Cerebellum (tissue), 4 donors: ENCODE measurements at places on chromosomes 1 and 21. TPM values are rescaled to one million over a fixed set of nuclear protein-coding genes. Genes with fewer than 3 reads are reported as not detected.
A peak's percentile ranks its signal among the peaks of the same experiment; 100 is the strongest.

DNA sequence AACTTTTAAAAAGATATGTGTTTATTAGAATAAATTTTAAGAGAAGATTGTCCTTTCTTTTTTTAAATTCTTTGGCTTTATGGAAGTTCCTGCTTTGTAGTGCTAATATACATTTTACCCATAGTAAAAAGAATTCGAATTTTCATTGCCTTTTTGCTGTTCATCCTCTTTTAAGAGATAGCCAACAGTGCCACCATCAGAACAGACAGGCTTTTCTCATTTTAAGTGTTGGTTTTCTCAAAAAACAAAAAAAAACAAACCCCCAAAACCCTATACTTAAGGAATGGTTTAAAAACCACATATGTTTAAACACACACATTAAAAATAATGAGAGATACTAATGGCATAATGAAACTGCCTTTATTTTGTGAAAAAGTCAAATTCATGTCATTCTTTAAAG, 118.8 kb downstream of the NEK7 start:
- DNase-seq: no peak

The OR2M3 gene
- total RNA-seq: 0.27 TPM

The CACNA1S gene
- 0.09 TPM for total RNA-seq

DNA sequence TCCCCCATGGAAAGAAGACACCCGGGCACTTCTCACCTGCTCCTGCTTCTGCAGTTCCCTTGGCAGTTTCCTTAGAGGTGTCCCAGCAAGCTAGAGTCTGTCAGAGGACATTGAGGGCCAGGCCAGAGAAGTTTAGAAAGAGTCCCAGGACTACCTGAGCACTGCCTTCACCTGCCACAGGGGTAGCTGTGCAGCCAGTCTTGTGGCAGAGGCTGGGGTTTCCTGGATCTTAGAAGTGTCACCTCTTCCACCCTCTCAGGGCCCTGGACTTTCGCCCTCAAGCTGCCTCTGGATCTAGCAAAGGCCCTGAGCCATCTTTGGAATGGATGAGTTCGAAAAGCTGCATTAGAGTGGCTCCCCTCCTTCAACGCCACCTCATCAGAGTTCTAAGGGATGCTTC, 34.9 kb upstream of the BTG2 start:
- DNase-seq: no peak

GRCh38 chr1:6130036-6130435, 50.1 kb downstream of the CHD5 start:
- no peak for DNase-seq

DNA sequence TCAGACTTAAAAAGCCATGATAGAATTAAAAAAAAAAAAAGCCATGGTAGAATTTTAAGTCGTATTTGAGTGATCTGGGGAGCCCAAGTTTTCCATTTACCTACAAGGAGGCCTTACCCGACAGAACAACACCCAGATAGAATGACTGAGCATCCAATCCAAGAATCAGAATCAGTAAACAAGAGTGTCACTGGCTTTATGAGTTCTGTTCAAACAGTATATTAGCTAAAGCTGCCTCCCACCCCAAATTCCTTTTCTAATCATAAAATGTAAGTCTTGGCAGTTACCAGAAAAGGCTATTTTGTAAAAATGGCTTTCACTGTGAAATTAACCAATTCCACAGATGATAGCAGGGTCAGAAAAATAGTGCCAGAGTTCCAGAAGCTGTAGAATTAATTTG, 1.2 kb downstream of the GTF2B start:
- DNase-seq: no peak

The MMEL1 gene
- total RNA-seq: 1.3 TPM

- DNase-seq: no peak
These were observed 98.2 kb downstream of the PGBD5 start for GRCh38 chr1:230327892-230328284.

DNA sequence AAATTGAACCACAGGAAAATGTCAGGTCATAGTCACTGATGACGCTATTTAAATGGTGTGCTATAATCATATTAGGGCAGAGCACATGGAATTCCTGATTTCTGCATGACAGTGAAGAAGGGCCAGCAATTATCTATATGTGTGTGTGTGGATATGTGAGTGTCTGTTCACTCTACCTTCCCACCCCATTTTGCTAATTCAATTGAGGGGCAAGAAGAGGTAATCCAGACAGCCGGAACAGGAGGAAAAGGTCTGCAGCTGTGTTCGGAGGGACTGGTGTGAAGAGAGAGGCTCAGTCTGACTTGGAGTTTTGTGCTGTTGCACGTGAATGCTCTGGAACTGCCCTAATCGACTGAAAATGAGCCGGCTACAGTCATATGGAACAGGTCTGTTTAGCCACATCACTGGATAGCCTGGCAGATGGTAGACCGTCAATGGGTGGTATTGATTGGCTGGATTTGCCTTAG, 5.1 kb upstream of the ELAVL4 start:
- no peak for DNase-seq

The PADI3 gene
- total RNA-seq: not detected

The SLC45A1 gene
- total RNA-seq: 4.2 TPM

DNA sequence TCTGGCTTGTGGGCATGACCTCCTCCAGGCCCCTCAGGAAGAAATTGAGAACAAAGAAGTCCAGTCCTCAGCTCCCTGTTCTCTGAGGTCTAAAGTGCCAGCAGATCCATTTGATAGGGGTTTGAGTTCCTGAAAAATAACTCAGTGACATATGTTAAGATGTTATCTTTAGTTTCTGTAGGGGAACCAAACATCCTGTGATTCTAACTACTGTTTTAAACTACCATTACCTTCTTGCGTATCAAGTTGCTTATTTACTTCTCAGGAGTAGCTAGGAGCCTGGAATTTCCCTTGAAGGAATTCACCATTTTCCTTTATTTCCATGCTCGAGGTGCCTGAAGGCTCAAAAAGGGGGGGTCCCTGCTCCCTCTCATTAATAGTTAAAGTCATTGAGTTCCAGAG, 18.8 kb upstream of the LIN9 start:
- no peak for DNase-seq

DNA sequence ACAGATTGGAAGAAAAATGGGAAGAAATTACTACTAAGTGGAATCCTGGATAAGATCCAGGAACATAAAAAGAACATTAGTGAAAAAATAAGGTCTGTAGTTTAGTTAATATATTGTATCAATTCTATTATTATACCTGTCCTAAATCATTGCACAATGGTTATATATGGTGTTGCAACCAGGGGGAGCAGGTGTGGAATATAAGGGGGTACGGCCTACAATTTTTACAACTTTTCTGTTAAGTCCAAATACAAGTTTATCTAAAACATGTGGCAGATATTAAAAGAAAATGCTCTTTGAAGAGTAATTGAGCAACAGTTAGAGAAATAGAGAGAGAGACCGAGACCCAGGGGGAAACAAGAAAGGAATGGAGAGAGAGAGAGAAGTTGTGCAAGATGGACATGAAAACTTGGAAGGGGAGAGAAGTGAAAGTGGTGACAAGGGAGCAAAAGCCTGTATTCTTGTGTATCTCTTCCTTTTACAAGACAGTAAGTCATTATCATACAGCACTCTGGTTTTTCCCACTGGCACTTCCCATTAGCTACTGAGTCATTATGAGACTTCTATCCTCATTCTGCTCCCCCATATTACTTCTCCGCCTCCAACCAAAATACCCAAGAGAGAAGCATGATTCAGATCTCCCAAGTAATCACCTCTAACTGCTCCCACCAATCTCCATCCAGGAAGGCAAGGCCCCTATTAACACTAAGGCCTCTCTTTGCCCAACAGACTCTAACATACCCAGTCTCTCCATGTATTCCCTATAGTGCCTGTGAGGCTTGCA, 22.3 kb upstream of the TRAF3IP3 start:
- no peak for DNase-seq

GRCh38 chr1:31073044-31073443, 7.5 kb upstream of the PUM1 start:
- no peak for DNase-seq

DNA sequence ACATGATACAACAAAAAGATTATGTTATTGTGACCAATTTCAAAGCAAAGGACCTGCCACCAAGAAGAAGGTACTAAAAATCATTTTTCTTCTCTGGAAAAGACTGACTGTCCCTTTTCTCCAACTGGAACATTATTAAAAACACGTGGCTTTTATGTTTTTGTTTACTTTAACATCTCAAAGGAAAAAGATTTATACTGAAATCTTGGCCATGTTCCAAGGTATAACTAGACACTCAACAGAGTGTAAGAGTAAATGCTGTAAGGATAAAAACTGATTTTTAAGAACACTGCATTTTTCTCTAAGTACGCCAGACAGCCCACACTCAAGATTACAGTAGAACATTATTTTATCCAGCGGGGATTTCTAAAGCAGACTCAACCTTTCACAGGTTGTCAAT, 62.1 kb downstream of the BRWD1 start:
- DNase-seq: no peak

The UBL4B gene
- total RNA-seq: not detected

The FCRL6 gene
- not detected for total RNA-seq

GRCh38 chr1:156838972-156839371, 19.9 kb downstream of the INSRR start:
- peak; percentile 48 for DNase-seq

The AADACL3 gene
- total RNA-seq: not detected

The CNN3 gene
- total RNA-seq: 158 TPM

DNA sequence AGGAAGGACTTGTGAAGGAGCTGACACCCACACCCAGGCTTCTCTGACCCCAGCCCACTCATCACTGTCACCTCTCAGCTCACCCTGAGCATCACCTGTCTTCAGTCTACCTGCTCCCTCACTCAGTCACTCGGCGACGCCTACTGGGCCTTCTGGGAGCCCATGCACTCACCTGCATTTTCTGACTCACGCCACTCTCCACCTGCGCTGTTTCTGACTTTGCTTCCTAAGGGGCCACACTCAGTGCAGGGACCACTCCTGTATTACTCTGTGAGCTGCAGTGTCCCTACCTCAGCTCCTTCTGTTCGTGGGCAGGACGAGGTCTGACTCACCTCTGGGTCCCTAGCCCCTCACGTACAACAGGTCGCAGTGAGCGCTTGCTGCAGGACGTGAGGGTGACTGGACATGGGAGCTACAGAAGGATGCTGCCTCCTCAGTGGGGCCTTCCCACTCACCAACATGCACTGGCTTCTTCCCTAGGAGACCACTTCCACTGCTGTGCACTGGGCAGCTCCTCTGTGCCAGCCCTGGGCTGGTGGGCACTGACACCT, 102.3 kb downstream of the GLIS1 start:
- no peak for DNase-seq

- DNase-seq: no peak
These were observed 87.4 kb downstream of the UBR4 start for GRCh38 chr1:19122668-19123067.

GRCh38 chr1:212926372-212926771, 24.0 kb upstream of the VASH2 start:
- DNase-seq: no peak

GRCh38 chr1:3319874-3320245, 134.6 kb upstream of the ARHGEF16 start:
- DNase-seq: no peak

DNA sequence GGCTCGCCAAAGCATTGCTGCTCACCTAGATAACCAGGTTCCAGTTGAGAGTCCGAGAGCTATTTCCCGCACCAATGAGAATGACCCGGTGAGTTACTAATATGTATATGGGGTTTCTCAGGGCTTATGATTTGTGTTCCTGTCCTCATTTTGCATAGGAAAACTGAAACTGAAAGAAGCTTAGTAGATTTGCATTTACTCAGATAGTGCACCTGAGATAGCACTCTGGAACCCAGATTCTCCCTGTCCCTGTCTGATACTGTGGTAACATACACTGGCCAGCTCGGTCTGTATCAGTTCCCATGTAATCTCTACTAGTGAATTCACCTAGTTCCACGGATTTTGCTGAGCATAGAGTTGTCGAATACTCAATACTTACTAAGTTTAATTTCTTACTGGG, 28.1 kb downstream of the DAP3 start:
- no peak for DNase-seq

DNA sequence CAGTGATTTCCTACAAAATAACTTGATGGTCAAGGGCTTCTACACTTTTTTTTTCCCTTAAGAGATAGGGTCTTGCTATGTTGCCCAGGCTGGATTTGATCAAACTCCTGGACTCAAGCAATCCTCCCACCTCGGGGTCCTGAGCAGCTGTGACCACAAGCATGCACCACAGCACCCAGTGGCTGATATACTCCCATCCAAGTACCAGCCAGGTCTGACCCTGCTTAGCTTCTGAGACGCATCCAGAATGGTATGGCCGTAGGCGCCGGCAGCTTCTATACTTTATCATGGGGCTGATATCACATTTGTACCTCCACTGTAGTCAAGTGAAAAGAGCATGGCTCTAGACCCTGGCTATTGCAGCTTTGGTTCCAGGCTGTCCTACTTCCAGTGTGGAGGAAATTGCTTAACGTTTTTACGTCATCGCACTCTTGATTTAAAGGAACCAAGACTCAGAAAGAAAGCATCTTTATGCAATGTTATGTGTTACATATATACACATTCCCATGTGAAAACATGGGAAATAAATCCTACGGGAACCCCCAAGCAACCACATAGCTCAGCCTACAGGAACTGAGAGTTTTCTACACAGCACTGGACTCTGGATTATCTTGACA, 39.5 kb downstream of the PDPN start:
- no peak for DNase-seq

The LCK gene
- 0.64 TPM for total RNA-seq

DNA sequence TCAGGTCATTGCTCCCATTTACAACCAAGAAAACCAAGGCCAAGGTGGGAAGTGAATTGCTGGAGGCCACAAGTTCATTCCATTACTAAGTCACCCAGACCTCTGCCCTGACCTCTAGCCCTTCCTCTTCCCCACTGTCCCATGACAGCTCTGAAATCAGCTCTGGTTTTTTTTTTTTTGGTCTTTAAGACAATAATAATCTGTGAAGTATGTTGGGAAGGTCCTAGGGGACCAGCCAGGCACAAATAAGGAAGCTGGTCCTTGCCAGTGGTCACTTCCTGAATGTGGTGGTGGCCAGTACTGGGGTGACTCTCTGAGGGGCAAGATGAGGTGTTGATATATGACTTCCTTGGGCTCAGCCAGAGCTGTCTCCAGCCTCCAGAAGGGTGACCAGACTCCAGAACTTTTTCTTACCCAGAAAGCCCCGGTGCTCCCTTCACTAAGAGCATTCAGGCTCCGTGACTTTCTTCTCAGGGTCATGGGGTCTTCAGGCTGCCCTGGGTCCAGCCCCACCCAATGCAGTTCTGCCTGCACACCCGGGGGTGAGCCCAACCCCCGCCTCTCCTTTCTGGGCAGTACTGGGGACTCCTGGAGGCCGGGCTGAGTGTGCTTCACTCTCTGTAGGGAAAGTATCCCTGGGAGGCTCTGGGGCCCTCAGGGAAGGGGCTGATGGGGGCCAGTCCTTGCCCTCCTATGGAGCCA, 159.6 kb downstream of the PTPRU start:
- no peak for DNase-seq

The ORC1 gene
- 3.1 TPM for total RNA-seq

DNA sequence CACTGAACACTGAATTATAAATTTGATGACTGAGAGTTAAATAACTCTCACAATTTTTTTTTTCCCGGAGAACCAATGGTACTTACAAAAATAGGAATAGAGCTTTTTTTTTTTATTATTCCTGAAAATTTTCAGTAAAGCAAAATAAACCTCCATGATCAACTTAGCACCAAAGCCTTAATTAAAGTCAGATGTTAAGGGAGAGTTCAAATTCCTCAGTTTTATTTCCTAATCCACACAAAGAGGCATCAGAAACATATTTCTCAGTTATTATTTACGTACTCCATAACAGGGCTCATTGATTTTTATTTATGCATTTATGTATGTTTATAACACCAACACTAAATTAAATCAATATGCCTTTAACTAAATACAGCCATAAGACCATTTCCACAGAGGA, 55.5 kb downstream of the PLPPR5 start:
- DNase-seq: no peak

The NGF gene
- 1.7 TPM for total RNA-seq

The OR1C1 gene
- not detected for total RNA-seq
